ENCODE measurements at places on chromosomes 13 and 19.

- DNase-seq: no peak
Observed at GRCh38 chr13:78430811-78431210, 172.5 kb downstream of the POU4F1 start.

- no peak for DNase-seq
Observed at GRCh38 chr19:16324384-16325160, at the start of gene KLF2. Gene KLF2 (plus strand): TSS chr19:16324826. CDS start chr19:16324924, 98 bp downstream.

DNA sequence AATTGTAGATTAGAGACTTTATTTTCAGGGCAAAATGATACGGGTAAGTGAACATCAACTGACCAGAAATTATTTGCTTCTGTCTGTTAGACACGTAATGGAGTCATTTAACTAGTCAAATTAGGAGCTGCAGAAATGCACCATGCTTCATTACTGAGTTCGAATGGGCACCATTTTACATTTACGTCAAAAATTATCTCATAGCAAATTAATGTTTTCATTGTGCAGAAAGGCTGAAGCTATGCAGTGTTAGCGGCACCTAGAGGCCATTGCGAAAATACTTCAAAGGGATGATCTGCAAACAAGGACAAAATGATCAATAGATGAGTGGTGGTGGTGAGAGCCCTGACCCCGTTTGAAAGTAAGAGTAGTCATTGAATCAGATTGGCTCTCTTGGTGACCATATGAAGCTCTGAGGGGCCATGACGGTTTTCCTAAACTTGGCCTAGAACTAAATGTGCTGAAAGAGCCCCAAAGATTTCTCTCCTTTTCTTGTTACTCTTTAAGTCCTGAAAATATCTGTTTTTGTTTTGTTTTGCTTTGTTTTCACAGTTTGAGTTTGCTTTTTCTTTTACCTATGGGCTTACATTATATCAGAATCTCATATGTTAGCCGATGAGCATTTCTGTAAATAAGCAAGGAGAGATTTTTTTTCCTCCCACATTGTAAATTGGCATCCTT, 277.9 kb downstream of the ZNF536 start:
- peak; percentile 87 for DNase-seq

DNA sequence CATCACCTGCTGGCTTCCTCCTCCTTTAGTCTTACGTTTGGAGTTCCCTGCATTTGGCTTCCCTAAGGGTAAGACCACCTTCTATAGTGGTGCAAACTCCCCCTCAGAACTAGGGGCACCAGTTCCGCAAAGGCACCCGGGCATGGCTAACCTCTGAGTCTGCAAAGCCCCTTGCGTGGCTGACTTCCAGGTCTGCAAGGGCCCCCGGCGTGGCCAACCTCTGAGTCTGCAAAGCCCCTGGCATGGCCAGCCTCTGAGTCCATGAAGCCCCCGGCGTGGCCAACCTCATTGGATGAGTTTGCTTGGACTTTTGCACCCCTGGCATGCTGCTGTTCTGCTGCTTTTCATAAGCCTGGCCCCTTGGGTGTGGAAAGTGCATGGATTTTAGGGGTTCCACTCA, 5.1 kb downstream of the MCF2L start:
- DNase-seq: no peak

DNA sequence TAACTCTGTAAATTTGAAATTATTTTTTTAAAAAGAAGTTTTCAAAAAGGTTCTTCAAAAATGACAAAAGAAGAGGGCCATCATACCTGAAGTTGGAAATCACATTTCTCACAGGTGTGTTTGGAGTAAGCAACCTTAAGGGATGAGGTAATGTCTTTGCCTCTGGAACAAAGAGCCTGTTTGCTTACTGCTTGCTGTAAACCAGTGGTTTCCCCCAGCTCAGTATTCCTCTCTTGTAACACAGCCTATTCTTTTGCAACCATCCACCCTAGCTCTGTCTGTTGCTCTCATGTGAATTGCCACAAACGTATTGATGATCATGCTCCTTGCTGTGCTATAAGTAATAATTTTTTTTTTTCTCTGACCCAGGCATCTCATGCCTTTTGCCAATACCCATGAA, 38.1 kb downstream of the UCHL3 start:
- no peak for DNase-seq

GRCh38 chr19:3544742-3545668, 6.0 kb downstream of the TEKTIP1 start:
- DNase-seq: no peak

All from DMS79 (cell line).